ENCODE measurements at places on chromosomes 4 and X.
A peak's percentile ranks its signal among the peaks of the same experiment; 100 is the strongest.

- no peak for DNase-seq
These were observed 147.1 kb downstream of the ZNF674 start for GRCh38 chrX:46398126-46398525.

- DNase-seq, result no peak
These were observed 39.5 kb downstream of the HOPX start for GRCh38 chr4:56641494-56642051.

DNA sequence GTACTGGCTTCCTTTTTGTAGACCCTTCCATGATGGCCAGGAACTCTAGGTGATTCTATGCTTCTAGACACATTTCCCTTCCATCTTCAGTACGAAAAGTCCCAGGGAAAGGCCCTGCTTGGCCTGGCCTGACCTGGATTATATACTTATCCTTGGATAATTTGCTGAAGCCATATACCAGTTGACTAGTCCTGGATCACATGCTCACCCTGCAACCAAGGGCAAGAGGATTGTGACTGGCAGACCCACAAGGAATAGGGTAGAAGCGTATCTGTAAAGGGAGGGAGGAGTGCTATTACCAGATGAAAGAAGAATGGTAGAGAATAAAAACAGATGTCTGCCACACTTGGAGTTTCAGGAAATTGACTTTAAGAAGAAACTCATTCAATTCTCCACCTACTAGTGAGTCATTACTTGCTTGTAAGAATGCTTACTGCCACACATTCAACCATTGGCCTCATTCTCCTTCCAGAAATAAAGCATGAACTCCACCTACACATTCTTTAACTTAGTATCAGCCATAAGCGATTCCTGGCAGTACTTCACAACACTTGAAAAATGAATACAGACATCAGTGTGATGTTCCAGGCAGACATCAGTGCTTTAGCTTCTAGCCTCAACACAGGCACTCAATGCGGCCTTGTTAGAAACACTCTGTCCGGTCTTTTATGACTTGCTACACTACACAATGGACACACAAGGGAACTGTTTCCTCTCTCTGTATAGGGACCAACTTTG is 141.8 kb downstream of the CBR4 start:
- DNase-seq, result no peak

DNA sequence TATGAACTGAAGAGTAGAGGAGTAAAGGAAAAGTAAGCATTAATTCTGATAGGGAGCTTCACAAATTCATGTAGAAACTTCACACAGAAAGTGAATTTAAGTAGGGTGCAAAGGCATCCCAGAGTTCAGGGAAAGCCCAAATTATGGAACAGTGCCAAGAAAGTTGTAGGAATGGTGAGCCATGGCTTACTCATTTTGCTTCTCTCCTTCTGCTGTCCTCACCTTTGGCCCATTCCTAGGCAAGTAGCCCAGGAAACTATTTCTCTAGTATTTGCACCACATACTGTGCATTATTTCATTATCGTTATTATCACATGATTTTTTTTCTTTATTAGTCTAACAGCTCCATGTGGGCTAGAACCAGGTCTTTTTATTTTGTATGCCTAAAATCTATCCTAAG is 34.9 kb upstream of the IL1RAPL1 start:
- no peak for DNase-seq

- no peak for DNase-seq
These were observed 247.4 kb downstream of the FBXO8 start for GRCh38 chr4:174036111-174036510.

GRCh38 chr4:19722404-19722803 is 529.3 kb upstream of the SLIT2 start:
- DNase-seq, result no peak

GRCh38 chr4:41757521-41758156 is 9.1 kb upstream of the PHOX2B start:
- no peak for DNase-seq

DNA sequence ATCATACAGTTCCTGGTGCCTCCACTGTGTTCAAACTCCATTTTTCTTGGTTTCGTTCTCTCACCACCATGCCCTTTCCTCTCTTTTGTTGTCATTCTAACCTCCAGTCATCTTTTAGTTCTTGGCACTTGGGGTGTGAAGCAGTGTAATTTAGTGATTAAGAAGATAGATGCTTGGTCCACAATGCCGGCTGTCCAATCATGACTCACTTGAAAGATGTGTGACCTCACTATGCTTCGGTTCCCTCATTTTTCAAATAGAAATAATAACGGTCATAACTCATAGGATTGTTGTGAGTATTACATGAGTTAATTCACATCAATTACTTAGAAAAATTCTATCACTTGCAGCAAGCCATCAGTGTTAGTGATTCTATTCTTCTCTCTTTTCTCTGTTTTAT is 327.8 kb downstream of the ADGRL3 start:
- no peak for DNase-seq

GRCh38 chrX:30950391-30950790 is 61.3 kb upstream of the TAB3 start:
- DNase-seq, result no peak

DNA sequence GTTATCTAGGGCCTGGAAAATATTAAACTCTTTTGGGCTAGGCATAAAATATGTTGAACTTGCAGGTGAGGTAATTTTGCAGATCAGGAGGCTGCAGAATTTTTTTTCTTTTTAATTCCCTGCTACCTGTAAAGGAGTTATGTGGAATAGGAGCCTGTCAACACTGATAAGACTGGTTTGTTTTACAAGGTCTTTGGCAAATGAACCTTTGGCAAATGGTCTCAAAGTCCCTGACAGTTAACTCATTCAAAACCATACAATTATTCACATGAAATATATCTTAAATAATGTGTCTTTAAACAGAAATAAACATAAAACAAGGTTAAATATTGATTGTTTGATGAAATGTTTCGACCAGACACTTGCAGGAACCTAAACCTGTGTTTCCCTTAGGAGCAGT is 340.2 kb downstream of the GASK1B start:
- no peak for DNase-seq

- DNase-seq, result no peak
These were observed 43.5 kb downstream of the CLOCK start for GRCh38 chr4:55503169-55503568.

- no peak for DNase-seq
These were observed 1005.5 kb upstream of the INTU start for GRCh38 chr4:126627255-126627654.

DNA sequence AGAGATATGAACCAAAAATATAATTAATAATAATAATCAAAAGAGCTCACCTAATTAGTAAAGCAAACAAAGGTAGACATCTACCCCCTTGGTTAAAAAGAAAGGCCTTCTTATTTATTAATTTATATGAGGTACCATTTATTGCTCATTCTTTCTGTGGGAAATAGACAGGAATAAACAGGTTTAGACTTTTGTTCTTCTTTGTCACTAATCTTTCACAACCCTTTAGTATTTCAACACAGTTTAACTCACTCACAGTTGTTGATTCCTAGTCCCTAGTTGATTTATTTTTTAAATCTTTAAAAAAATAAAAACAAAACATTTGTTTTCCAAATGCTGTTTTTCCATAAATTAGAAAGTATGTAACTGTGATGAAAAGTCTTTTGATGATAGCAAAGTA is 5.6 kb downstream of the PPARGC1A start:
- DNase-seq, result no peak

DNA sequence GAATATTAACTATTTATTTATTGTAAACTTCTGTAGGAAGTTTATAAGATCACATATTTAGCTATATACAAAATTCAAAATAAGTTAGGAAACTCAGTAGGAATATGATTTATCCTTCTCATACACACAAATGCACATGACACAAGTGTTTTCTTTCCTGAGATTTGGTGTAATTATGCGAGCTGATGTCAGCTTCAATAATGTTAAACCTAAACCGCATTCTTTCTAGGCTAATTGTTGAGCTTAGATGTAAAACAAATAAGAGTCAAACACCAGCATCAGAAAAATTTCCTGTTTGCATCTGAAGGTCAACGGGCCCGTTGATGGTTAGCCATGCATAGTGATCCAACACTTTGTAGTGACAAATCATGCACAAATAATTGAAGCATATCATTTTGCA is 30.8 kb downstream of the RASGEF1B start:
- no peak for DNase-seq

DNA sequence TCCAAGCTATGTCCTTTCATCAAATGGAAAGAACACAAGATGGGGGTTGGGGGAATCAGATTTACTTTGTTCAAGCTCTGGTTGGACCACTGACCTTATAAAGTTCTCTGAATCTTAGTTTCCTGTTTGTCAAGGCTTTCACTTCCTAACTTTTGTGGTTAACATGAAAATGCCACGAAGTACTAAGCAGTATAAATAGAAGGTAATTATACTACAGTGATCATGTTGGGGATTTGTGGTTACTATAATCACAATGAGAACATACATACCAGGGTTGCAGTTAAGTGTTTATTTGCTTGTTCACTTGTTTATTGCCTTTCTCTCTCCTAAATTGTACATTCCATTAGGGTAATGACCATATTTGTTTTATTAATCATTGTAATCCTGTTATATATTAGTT is 53.2 kb downstream of the SPRY1 start:
- DNase-seq, result no peak

- DNase-seq, result no peak
These were observed 128.5 kb downstream of the SPRY1 start for GRCh38 chr4:123524958-123525628.

DNA sequence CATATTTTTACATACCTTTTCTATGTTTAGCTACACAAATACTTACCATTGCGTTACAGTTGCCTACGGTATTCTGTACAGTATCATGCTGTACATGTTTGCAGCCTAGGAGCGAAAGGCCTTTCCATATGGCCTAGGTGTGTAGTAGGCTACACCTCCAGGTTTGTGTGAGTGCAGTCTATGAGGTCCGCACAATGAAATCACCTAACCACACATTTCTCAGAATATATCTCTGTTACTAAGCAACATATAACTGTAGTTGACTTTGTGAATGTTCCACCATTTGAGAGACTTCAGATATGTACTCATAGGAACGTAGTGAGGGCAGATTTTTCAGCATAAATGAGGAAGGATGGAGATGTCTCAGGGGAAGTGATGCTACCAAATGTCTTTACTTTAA is 62.6 kb downstream of the WWC2 start:
- no peak for DNase-seq

DNA sequence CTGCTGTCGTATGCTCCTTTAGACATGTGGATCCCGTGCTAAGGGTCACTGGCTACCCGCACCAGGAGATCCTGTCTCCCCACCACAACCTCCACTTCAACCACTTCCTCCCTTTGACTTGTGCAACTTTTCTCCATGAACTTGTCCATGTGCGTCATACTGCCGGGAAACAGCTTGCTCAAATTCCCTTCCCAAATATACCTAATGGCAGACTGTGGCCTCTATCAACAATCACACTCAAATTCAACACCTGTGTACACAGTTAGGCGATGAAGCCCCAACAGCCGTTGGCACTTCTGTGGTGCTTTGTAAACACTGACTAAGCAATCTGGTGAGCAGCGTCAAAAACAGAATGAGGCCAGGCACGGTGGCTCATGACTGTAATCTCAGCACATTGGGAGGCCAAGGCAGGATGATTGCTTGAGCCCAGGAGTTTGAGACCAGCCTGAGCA is 49.5 kb downstream of the CD99L2 start:
- DNase-seq, result no peak

DNA sequence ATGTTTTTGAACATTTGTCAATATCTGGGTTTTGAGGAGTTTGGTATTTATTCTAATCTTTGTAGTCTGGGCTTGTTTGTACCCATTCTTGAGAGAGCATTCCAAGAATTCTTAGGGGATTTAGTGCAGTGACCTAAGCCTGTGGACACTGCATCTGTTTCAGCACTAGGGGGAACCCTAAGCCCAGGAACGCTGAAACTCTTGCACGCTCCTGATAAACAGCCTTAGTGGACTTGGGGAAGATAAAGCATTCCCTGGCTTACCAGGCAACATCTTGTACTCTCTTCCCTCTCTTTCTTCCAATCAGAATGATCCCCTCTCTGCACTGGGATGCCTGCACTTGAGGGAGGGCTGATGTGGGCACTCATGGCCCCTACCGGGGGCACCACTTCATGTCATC is 654.9 kb upstream of the HTR2C start:
- DNase-seq, result no peak

DNA sequence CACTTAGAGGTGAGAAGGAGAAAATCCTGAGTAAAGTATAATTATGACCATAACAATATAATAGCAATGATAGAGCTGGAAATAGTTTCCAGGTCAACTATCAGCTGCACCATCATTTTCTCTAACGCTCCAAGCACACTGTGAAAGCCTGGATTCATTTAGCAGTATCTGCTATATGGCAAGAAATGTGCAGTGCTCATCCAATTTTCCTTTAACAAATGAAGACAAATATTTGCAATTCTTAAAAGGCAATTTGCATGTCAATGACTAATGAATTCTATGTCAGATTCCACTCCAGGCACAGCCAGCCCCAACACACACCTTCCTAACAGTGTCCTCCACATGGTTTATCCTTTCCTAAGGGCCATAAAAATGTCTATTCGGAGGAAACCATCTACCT is 12.7 kb downstream of the PRSS12 start:
- DNase-seq, result no peak

GRCh38 chr4:125421547-125421946 is 106.8 kb downstream of the FAT4 start:
- DNase-seq, result no peak

DNA sequence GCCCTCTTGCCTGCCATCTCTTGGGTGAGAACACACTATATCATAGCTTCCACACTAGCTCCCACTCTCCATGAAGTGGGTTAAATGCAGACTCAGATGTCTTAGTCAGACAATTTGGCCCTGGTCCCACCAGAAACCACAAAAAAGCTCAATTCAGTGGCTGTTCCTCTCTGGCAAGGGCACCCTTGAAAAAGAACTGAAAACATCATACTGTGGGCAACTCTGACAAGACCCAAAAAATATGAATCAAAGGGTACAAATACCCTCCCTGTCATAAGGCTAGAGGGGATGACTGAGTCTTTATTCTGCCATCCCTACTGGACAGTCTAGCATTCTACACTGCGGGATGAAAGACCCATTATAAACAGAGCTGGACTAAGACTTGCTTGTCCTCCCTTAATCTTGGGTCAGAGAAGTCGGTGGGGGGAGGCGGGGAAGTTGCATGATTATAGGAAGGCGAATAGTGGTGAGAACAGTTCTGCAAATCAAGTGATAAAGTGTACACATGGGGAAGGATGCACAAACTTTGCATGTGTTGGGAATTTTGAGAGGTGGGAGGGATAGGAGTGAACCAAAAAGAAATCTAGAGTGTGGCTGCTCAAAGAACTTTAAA is 172.1 kb downstream of the OPHN1 start:
- no peak for DNase-seq

- DNase-seq, result peak; percentile 28
These were observed 218.9 kb upstream of the PPP1R2C start for GRCh38 chrX:42996861-42997260.

DNA sequence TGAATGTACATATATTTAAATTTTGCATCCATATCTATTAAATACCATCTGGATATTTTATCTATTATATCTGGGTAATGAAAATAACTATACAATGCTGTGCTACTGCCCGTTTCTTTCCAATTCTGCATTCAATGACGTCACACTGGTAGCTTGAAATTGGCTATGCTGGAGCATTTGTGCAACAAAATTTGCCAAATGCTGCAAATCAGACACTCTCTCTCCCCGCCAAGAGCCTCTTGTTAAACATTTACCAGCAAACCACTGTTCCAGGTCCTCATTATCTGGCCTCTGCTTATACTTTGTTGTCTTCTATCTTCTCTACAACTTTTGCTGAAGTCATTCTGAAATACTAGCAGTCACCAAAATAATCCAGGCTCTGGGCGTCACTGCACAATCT is 938.4 kb upstream of the FTHL17 start:
- DNase-seq, result no peak

GRCh38 chr4:130349745-130350144 is 1253.8 kb downstream of the C4orf33 start:
- DNase-seq, result no peak

GRCh38 chr4:130896920-130897319 is 1801.0 kb downstream of the C4orf33 start:
- DNase-seq, result no peak
